CD4-positive, alpha-beta T cell treated with Interleukin-1 beta for 1 hour (primary cell): ENCODE measurements at places on chromosomes 1 and 21.

DNA sequence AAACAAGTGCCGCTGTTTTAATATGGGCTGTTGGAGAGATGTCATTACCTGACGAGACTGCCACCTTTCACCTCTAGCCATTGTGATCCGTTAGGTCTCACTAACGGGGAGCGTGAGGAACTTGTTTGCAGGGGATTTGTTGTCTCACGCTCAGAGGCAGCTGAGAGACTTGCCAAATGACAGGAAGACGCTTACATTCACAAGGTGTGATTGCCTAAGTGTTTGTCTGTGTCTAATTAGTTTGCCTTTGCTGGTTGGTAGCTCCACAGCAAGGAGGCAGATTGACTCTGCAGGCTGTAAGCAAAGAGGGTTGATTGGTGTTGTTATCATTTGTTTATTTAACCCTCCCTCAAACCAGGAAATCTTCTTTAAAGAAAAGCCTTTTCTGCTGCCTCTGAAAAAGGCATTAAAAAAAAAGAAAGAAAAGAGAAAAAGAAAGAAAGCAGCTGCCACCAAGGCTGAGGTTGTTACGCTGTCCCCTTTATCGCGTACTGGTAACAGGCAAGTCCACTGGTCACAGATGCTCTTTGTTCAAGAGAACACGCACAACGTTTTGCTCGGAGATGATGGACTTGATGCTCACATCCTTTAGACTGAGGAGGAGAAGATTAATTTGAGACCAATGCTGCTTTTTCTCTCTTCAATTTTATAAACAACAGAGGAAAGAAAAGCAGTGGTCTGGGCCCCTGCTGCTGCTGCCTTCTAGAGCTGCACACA, 203.9 kb downstream of the ZNF326 start:
- no peak for DNase-seq

- DNase-seq = no peak
Observed at GRCh38 chr1:212981025-212981495, 30.7 kb downstream of the VASH2 start.

DNA sequence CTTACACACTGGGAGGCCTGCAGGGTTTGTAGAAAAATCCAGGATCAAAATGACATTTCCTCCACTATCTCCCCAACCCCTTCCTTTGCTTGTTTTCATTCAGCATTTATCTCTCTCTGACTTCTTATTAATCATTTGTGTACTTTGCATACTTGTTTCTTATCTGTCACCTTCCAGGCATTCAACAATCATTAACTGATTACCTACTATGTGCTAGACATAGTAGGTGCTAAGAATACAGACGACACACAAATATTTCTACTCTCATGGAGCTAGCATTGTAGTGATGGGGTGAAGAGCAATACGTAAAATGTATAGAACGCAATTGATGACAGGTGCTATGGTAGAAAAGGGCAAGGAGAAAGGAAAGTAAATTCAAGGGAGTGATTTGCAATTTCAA, 20.9 kb downstream of the TRABD2B start:
- DNase-seq = no peak

- no peak for DNase-seq
Observed at GRCh38 chr1:186750257-186750656, 70.0 kb upstream of the PTGS2 start.

DNA sequence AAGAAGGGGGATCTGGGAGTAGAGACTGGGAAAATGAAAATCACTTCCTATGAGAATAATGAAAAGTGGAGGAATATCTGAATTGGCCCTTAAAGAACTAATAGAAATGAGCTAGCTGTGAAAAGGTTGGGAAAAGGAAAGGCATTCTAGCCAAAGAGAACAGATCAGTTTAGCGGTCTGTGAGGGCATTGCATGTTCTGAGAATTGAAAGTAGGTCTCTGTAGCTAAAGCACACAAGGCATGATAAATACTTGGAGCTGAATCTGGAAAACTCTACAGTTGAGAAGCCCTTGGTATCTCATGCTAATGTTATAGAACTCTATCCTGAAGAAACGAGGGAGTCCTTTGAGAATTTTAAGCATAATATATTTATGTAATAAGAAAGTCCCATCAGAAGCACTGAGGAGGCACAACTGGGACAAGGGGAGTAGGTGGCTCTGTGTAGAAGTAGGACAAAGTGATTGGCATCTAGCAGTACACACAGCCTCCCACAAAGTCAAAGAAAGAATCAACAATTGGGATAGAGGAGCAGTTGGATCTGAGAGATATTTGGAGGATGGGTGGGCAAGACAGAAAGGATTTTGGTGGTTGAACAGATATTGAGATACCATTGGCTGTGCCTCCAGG, 78.7 kb downstream of the GREM2 start:
- DNase-seq = no peak

DNA sequence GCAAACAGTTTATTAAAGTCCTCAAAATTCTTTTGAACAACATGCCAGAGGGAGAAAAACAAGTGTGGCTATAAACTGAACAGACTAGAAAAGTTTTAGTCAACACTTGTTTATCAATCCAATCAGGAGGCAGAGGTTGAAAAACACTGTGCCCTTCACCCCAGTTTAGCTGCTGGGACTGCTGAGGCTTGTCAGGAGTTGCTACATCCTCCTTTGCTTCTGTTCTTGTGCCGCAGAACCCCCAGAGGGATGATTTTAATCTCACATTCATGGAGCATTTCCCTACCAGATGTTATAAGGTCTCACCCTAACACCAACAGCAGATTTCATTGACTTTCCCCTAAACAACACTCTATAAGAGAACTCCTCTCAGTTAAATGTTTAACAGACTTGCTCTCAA, 321.2 kb downstream of the VAV3 start:
- DNase-seq = no peak

DNA sequence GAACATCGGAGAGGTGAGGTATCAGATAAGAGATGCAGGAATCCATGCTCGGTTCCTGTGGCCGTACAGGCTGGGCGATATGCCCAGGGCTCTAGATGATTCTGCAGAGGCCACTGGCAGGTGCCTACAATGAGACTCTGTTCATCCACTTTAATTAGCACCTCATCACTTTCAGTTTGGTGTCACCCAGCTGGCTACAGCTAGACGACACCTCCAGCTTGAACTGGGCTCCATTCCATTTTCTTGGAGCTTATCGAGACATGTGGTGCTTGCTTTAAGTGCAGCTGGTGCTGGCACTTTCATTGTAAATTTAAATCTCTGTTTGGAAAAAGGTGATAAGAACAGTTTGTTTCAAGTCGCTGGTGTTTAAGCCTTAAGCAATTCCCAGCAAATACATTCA, 322.5 kb upstream of the ADGRL2 start:
- no peak for DNase-seq

- DNase-seq = no peak
Observed at GRCh38 chr1:99252630-99253029, 11.7 kb upstream of the PLPPR4 start.

- DNase-seq = no peak
Observed at GRCh38 chr21:24456358-24456757, 1150.9 kb downstream of the MRPL39 start.

GRCh38 chr1:51518586-51519047, 449 bp downstream of the EPS15 start:
- peak; percentile 29 for DNase-seq

GRCh38 chr1:41419584-41420295, 58.5 kb downstream of the FOXO6 start:
- no peak for DNase-seq

DNA sequence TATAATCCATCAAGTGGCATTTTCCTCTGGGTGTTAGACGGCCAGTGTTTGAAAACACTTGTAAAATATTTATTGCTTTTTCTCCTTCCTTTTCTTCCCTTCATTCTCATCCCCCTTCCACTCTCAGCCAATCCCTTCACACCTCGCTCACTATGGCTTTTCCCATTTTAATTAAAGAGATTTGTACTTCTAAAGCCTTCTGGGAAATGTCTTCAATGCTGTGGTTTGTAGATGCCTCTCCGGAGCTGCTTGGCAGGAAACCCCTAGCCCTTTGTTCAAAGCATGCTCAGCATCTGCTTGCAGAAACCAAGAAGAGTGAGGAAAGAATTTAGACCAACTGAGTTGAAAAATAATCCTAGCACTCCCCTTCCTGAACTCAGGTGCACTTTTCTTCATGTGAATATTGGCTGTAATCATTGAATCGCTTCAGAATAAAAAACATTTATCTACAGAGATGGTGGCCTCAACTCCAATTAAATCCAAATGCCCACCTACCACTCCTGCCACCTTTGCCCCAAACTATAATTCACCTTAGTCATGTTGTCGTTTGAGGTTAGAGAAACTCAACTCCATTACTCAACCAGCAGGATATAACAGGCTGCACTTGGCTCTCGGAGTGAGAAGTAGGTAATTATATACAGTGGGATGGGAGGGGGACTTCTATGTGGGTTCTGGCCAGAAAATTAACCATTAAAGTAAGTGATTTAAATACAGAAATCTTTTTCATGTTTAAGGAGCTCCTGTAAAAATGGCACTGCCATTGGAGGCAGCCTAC, 659.4 kb upstream of the CAMK1G start:
- DNase-seq = no peak

GRCh38 chr1:169483500-169483966, 2.2 kb downstream of the SLC19A2 start:
- no peak for DNase-seq

DNA sequence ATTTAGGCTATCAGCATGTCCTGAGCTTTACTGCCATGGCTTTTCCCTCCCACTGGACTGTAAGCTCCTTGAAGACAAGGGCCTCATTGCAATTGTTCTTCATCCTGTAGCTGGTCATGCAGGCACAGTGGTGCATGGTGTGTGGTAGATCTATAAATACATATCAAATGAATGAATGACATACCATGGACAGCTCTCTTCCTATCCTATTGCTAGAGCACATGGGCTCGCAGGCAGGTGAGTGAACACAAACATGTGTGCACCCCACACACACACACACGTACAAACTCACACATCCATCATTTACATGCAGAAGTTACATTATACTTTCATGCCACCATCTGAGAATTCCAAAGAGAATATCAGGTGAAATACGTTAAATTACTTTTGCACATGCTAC, 172.9 kb upstream of the RUNX1 start:
- no peak for DNase-seq

- no peak for DNase-seq
Observed at GRCh38 chr1:189211742-189212141, 1265.9 kb downstream of the BRINP3 start.

GRCh38 chr1:25700144-25700523, 83.5 kb downstream of the MAN1C1 start:
- DNase-seq = no peak

- DNase-seq = no peak
Observed at GRCh38 chr1:10583641-10584040, 108.9 kb downstream of the PEX14 start.

GRCh38 chr1:11502516-11502915, 23.6 kb downstream of the DISP3 start:
- DNase-seq = no peak

- DNase-seq = no peak
Observed at GRCh38 chr1:185351734-185352466, 34.9 kb upstream of the IVNS1ABP start.

GRCh38 chr1:8879922-8880676, 1.6 kb upstream of the ENO1 start:
- DNase-seq = no peak

DNA sequence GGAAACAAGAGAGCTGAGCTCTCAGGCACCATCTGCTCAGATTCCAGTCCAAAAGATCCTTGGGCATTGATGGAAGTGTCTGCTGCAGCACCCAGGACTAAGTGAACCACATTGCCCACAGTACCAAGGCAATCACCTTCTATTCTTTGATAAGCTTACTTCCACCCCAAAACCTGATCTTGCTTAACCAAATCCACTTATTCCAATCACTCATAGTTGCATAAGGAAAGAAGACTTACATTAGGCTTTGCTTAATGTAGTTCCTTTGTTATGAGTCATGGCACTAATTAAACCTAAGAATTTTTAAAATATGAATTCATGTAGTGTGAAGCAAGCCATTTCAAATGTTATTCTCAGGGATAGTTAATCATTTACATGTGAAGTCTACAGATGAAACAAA, 84.5 kb downstream of the UCHL5 start:
- DNase-seq = no peak

GRCh38 chr1:8133657-8134430, 107.7 kb upstream of the ERRFI1 start:
- no peak for DNase-seq

DNA sequence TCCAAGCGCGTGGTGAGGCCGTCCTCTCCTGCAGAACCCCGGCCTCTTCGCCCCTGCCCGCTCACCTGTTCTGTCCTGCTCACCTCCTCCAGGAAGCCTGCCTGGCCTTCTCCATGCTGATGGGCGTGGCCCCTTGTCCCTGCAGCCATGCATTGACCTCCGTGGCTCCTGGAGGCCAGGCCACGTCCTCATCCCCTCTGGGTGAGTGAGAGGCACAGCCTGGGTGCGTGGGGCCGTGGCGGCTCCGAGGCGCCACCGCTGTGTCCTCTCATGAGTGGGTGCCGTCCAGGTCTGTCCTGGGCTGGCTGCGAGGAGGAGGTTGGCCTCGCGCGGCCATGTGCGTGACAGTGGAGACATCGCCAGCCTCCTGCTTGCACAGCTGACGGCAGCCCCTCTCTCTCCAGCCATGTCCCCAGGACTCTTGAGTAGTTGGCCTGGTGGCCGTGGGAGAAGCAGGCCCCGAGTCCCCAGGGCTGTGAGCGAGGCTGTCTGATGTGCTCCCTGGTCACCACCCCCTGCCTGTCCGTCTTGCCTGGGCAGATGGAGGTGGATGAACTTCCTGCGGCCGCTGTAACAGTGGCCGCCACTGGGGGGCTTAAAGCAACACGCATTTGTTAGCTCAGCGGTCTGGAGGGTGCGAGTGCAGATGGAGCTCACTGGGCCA, 58.1 kb downstream of the PRKCZ start:
- no peak for DNase-seq

GRCh38 chr1:116785006-116785405, 30.8 kb downstream of the CD2 start:
- no peak for DNase-seq

- DNase-seq = no peak
Observed at GRCh38 chr1:110328274-110328673, 10.9 kb upstream of the RBM15 start.

DNA sequence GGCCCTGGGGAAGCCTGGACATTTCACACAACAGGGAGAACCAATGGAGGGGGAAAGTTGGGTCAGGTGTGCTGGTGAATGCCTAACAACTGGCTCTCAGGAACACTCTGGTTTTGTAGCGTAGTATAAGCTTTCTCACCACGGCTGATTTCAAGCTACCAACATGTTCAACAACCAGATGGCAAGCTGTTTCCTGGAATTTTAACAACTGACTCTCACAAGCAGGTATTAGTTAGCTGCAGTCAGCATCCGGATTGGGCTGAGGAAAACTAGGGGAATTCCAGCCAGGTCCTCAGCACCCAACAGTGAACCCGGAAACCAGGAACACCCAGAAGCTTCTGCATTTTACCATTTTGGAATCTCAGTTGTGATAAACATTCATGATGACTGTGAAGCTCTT, 162.3 kb upstream of the CAMK1G start:
- no peak for DNase-seq

GRCh38 chr1:160522622-160523345, at the start of gene SLAMF6:
SLAMF6 (minus strand) TSS chr1:160523255; CDS start chr1:160523192, 63 bp downstream.
- no peak for DNase-seq

GRCh38 chr1:116918714-116919357, 9.1 kb downstream of the PTGFRN start:
- no peak for DNase-seq

- no peak for DNase-seq
Observed at GRCh38 chr1:220221670-220222069, 50.6 kb downstream of the RAB3GAP2 start.

- DNase-seq = no peak
Observed at GRCh38 chr1:100795646-100795985, 76.1 kb downstream of the VCAM1 start.
